ENCODE measurements at places on chromosomes 12 and 14.

GRCh38 chr14:50303744-50304471 is 8.1 kb downstream of the L2HGDH start:
- no peak for DNase-seq

DNA sequence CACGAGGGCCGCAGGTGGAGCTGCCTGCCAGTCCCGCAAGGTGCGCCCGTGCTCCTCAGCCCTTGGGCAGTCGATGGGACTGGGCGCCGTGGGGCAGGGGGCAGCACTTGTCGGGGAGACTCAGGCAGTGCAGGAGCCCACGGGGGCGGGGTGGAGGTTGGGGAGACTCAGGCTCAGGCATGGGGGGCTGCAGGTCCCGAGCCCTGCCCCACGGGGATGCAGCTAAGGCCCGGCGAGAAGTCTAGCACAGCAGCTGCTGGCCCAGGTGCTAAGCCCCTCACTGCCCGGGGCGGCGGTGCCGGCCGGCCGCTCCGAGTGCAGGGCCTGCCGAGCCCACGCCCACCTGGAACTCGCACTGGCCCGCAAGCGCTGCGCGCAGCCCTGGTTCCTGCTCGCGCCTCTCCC is 39.2 kb upstream of the P2RX7 start:
- no peak for DNase-seq

GRCh38 chr12:72677846-72678245 is 405.7 kb downstream of the TRHDE start:
- no peak for DNase-seq

GRCh38 chr12:125634813-125635212 is 569.6 kb downstream of the AACS start:
- no peak for DNase-seq

DNA sequence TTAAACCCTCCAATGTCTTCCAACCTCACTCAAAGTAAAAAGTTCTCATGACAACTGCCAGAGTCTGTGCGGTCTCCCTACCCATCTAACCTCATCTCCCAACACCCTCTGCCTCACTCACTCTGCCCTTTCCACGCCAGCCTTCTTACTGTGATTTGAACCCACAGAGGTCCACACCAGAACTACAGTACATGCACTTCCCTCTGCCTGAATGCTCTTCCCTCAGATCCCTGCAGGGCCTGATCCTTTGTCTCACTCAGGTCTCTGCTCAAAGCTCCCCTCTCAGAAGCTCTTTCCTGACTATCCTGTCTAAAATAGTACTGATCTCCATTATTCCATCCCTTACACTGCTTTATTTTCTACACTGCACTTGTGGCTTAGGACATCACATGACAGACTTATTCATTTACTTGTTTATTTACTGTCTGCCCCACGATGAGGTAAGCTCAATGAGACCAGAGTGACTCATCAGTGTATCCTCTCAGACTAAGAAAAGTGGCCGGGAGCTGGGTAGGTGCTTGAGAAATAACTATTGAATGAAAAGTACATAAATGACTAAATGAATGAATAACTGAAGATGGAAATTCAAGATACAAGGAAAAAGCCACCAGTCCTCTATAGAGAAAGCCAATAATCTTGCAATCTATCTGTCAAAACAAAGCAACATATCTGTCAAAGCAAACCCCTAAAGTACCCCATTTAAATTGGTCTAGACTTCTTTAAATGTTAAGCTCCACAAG is 17.1 kb downstream of the POMT2 start:
- peak; percentile 81 for DNase-seq

GRCh38 chr12:31408763-31409162 is 82.8 kb upstream of the SINHCAF start:
- no peak for DNase-seq

DNA sequence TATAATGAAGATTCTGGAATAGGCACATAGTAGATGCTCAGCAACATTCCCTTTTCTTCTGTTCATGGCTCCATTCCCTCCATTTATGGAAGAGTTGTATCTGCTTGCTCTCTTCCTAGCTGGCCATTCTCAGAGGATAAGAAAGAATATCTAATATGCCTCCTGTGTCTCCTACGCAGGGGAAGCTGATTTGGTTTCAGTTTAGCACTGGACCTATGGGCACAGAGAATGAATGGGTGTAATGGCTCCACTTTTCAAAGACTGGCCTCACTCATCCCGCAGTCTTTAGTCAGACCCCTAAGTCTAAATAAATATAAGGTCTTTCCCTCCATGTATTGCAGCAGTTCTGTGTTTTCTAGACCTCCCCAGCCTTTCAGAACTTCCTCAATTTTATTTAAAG is 2.0 kb downstream of the PKP2 start:
- DNase-seq = no peak

DNA sequence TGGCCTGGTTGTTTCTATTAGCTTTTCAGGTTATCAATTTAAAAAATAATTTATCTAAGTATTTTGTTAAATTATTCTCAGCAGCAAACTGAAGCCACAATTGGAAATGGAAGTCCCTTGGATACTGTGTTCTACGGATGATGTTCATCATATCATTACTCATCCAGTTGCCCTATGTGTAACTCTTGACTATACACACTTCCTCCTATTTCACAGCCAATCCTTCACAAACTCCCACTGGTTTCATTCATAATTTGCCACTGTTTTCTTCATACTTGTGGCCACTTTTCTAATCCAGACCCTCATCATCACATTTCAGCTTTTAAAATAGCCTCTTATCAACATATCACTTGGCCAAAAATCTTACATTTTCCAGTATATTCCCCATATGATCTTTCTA is 84.0 kb downstream of the CATSPERB start:
- no peak for DNase-seq

DNA sequence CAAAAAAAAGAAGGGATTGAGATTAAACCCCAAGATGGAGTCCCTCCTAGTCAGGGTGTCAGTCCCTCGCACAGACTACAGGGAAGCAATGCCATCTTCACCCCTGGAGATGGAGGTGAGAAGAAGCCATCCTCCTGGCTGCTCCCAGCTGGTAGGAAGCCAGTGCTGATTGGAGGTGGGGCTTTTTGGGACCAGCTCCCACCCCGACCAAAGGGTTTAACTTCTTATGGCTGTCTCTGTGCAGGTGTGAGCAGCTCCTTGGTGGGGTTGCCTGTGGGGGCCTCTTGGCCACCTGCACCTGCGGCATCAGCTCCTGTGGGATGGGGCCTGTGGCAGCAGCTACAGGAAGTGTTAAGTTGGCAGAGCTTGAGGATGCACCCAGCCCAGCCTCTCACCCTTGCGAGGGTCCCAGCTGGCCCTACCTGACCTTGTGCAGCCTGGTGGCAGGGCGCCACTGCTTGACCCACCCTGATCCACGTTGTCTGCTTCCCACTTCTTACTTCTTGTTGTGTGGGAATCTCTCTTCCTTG is 3.8 kb upstream of the KRT86 start:
- no peak for DNase-seq

DNA sequence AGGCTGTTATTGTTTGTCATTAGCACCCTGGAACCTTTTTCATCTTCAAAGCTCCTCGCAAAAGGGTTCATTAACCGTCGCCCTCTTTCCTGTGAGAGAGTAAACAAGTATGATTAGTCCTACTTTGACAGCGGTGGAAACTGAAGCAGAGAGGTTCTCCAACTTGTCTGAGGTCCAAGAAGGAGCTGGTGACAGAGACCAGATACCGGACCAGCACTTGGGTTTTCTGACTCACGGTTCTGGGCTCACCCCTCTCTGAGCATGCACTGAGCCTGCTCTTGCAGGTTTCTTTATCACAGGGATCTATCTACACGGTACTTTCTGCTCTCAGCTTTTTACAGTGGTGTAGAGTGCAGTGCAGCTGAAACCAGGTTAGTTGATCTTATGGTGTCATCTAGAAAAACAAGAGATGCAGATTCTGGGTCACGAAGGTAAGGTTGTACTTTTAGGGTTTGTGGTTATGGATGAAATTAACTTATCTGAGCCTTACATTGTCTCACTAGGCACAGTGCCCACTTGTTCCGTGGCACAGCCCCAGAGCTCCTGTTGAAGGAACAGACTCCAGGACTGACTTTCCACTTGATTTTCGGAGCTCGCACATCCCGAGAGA is 62.1 kb downstream of the PPP2R5C start:
- no peak for DNase-seq

GRCh38 chr12:63928305-63928704 is 83.8 kb downstream of the SRGAP1 start:
- DNase-seq = no peak

DNA sequence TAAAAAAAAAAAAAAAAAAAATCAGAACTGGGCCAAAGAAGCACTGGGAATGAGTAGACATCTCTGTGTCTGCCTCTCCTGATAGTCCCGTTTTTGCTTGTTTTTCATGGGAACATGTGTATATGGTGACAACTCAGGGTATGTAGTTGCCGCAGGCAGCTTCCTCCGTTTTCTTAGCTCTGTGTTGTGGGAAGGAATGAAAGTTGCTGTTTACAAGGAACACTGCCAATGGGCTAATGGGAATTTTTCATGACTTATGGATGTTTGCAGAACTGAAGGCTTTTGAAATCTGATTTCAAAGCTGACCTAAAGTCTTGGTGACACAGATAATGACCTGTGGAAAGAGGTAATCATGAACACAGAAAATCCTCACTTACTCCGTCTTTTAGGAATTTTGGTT is 146.4 kb upstream of the BTG1 start:
- DNase-seq = no peak

- no peak for DNase-seq
These were observed 79.3 kb downstream of the NTF3 start for GRCh38 chr12:5511256-5511643.

DNA sequence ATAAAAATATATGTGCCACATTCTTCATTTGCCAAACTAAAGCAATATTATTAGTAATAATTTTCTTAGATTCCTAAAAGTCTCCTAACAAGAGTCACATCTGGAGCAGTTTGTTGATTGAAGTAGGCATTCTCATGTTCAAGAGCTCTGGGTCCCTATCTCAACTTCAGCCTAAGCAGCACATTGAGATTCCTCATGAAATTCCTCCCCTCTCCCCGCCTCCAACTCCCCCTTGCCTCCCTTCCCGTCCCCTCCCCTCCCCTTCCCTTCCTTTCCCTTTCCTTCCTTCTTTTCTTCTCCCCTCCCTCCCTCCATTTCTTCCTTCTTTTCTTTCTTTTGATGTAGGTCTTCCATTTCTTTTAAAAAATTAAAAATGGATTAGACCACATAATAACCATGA is 48.7 kb upstream of the NAV3 start:
- DNase-seq = no peak

- DNase-seq = peak; percentile 71
These were observed 20.5 kb downstream of the CBX5 start for GRCh38 chr12:54259194-54260011.

DNA sequence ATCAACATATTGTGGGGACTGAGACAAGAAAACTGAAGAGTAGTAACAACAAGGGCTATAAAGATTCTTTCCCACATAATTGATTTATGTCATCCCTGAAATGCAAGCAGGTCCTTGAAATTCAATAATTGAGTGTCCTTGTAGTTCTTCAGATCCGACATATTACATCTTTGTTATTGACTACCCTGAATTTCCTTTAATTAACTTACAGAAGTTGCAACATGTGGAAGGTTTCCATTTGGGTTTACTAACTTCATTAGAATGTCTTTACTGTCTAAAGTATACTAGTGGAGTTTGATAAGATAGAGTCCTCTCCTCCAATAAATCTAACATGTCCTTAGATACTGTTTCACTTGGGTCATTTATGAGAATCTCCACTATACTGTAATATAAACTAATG is 951.8 kb downstream of the SLC6A15 start:
- DNase-seq = no peak

GRCh38 chr14:24069411-24069735 is 2.0 kb upstream of the CPNE6 start:
- no peak for DNase-seq

- DNase-seq = no peak
These were observed 8.7 kb downstream of the TMEM253 start for GRCh38 chr14:21109377-21110138.

DNA sequence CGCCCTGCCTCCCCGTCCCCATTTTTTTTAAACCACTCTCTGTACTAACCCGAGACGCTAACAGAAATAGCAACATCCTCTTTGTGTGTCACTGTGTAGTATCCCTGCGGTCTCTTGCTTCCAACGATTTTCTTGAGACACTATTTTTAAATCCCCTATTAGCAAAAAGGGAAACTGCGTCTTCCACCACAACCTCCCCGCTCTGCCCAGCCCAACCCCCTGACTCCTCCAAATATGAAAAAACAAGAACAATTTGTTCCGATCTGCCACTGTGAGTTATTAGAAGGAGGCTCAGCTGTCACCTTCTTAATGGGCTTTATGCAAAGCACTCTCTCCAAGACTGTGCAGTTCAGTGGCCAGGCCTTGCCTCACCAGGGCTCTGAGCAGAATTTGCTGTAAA is 76.3 kb downstream of the MAP1LC3B2 start:
- DNase-seq = no peak

- DNase-seq = no peak
These were observed 3.4 kb downstream of the CYP46A1 start for GRCh38 chr14:99687284-99688209.
